Occipital lobe (tissue), 3 donors: ENCODE measurements at places on chromosomes 2 and 18.

- no peak for DNase-seq
Observed at GRCh38 chr18:13338318-13338717, 119.8 kb downstream of the LDLRAD4 start.

DNA sequence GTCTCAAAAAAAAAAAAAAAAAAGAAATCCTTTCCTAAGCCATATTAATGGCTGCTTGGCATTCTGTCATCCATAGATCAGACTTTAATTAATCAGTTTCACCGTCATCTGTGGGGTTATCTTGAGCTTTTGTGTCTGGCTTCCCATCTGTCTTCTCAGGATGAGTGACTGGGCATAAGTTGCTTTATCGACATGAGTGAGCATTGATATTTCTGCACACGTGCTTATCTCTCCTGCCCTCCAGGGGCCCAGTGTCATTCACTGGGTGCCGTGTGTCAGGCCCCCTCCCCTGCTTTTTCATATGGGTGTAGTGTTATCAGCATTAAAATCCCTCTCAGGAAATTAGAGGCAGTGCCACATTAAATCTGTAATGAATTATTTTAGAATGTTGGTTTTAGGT is 65.6 kb downstream of the SH3BP4 start:
- DNase-seq = no peak

- no peak for DNase-seq
Observed at GRCh38 chr2:133489641-133490410, 78.4 kb downstream of the NCKAP5 start.

GRCh38 chr2:62884086-62884485 is 166.5 kb upstream of the OTX1 start:
- no peak for DNase-seq

GRCh38 chr2:157488877-157489276 is 45.0 kb upstream of the CYTIP start:
- DNase-seq = no peak

DNA sequence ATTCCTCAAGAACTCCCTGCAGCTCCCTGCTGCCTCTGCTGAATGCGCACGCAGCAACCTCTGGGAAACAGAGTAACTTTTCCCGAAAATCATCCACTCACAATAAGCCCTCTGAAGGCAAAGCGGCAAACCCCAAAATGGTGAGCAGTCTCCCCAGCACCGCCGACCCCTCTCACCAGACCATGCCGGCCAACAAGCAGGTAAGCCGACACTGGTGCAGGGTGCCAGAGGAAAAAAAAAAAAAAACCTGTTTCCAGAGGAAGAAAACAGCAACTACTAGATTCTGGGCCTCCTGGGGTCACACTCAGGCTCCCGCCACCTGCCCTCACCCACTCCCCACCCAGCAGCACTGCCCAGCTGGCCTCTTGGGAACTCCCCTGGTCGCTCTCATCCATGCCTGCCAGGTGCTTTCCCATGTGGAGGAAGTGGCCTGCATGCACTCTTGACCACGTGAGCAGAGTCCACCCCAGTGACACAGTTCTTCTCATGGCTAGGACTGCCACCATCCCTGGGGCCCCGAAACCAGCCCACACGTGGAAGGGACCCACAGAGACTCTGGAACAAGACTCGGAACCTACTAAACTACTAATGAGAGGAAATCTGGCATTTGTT is 36.9 kb downstream of the KCTD18 start:
- no peak for DNase-seq

- DNase-seq = no peak
Observed at GRCh38 chr2:16591370-16591933, 74.2 kb downstream of the CYRIA start.
